Stimulated activated CD4-positive, alpha-beta T cell treated with anti-CD3 and anti-CD28 coated beads, Interleukin-1b, Interleukin-23, amount 100 ng/mL, for 24 hours (primary cell): ENCODE measurements at places on chromosomes 3 and 15.

DNA sequence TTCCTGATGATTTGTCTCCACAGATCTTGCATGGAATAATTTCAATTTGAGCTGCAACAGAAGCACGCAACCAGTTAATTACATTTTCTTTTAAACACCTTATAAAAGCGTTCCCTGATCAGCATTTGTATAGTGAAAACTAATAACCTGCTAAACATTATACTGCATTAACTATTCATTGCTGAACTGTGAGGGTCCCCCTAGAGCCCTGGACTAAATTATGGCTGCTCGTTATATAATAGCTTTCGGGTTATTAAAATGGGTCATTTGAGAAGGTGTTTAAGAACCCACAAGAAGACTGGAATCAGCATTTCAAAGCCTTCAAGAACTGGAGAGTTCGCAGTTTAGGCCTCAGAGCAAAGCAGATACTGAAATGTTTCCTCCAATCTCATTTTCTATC is 52.9 kb upstream of the ICE2 start:
- no peak for DNase-seq

DNA sequence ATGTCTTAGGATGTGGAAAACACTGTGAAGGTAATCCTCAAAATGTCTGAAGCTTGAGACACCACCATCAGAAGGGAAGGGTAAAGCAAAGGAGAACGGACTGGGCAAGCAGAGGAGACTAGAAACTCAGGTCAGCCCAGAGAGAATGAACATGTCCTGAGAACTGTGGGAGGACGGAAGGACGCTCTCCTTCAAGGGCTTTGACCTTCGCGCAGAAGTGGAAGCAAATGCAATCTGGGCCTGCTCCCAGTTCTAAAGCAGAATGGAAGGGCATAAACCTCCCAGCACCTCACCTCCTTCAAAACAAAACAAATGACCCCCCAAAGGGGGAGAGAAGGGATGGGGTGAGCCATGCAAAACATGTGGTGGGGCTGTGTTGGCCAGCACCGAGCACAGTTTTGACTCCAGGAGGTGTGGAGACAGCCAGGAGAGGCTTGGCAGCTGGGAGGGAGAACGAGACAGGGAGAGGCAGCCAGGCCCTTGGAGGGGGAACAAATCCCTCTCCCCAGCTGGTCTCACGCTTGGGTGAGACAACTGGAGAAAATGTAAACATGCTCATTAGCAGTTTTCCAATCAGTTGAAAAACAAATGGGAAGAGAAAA is 222.4 kb upstream of the WNT5A start:
- no peak for DNase-seq

GRCh38 chr15:68552773-68553172 is 26.0 kb upstream of the CORO2B start:
- DNase-seq: no peak

- no peak for DNase-seq
These were observed 22.0 kb upstream of the COL6A5 start for GRCh38 chr3:130323503-130323902.

- DNase-seq: no peak
These were observed 79.2 kb upstream of the ABHD17C start for GRCh38 chr15:80615783-80616391.

- no peak for DNase-seq
These were observed 105.9 kb downstream of the DUT start for GRCh38 chr15:48437178-48437577.

DNA sequence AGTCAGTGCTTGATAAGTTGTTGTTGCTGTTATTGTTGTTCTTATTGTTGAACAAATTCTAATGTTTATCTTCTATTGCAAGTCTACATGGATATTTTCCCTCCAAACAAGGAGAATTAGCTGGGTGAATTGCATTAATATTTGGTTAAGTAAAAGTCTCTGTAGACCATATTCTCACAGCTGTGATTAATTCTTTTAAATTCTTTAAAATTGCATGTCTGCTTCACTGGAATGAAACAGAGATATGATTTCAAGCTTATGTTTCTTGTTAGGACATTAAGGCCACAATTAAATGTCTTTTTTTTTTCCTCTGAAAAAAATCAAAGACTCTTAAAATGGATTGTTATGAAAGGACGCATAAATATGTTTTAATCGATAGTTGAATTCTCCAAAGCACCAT is 153.4 kb downstream of the EBLN2 start:
- DNase-seq: no peak

DNA sequence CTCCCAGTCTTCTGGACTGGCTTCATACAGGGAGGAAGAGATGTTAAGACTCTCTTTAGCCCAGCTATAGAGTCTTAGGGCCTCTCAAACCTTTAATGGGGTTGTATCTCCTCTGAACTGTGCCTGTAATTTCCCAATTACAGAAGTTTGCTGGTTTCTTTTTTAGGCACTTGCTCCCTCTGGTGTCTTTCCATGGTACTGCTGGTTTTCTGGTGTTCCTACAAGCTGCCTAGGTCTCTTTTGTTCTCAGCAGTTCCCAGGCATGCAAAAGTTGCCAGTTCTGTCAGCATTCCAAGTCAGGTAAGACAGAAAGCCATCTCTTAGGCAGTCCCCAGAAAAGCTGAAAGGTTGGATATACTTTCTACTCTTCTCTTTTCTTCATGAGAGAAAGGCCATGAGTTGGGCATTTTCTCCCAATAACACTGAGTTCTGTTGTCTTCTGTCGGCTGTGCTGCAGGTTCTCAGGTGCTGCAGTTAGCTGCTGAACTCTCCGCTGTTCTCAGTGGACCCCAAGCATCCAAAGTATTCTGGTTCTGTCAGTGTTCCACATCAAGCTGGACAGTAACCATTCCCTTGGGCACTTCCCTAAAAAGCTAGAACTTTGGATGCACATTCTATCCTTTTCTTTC is 54.4 kb upstream of the EHHADH start:
- peak; percentile 25 for DNase-seq

DNA sequence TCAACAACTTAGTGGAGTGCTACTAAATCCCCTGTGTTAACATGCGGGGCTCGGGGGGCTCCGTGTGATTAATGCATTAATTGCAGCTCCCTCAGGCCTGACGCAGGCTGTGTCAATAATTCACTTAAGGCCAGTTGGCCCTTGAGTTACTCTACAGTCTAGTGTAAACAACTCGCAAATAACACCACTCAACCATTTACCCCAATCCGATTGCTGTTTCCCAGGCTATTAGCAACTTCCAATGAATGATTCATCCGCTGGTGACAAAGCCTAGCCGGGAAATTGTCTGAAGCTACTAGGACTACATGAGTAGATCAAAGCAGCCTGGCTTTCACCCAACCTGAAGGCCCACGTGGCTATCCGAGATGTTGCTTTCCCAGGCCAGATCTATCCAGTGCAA is 121.3 kb upstream of the SOX14 start:
- DNase-seq: no peak

- no peak for DNase-seq
These were observed 10.0 kb downstream of the DCP1A start for GRCh38 chr3:53337167-53337940.
